ENCODE measurements at places on chromosomes 5 and 9.
A peak's percentile ranks its signal among the peaks of the same experiment; 100 is the strongest.

- no peak for DNase-seq
Measured at GRCh38 chr9:130980526-130980925, 28.4 kb upstream of the LAMC3 start.

DNA sequence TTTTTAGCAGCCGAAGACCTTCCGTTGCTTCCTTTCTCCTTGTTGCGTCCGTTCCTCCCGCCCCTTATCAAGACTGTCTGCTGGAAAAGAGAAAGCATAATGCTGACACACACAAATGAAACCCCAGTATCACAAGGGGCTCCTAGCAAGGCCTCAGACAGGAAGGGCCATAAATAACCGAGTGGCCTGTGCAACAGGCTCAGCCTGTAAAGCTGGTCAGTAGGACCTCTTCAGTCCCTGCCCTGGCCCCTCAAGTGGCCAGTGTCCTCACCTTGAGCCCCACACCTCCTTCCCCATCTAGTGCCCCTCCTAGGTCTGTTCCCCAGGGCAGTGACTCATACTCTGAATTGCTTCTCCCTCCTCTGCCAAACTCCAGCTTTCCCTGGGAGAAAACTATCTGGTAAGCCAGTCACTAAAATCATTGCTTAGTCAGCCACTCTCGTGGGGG, 174.6 kb upstream of the IL12B start:
- peak; percentile 33 for DNase-seq

DNA sequence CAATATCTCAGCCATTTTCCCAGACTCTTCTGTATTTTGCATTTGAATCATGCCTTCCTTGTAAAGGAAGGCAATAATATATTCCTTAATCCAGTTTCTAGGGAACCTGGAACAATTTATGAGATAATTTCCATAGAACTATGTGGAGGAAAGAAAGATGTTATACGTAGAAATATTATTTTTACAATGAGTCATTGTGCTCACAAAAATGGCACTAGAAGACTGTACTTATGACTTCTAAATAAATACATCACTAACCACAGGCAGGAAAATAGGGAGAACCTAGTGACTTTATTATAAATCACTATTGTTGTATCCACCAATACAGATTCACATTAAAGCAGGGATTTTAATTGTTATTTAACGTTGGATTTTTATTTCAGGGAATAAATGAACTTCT, 87.6 kb downstream of the FBXO38 start:
- no peak for DNase-seq

GRCh38 chr5:123992641-123993040, 480.7 kb downstream of the CSNK1G3 start:
- DNase-seq = no peak

DNA sequence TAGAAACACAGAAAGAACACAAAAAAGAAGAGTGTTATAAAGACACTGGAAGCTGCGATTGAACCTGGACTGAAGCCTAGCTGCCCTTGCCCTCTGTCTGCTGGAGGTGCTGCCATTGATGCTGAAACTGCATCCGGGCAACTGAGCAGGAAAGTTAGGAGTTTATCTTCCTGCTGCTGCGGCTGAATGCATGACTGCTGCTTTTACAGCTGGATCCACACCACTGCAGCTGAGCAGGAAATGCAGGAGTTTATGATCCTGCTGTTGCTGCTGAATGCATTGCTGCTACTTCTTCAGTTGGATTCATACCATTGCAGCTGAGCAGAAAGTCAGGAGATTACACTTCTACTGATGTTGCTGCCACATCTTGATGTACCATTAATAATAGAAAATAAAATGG, 21.8 kb upstream of the JAKMIP2 start:
- no peak for DNase-seq

GRCh38 chr5:31492869-31493268, 39.0 kb downstream of the DROSHA start:
- no peak for DNase-seq

DNA sequence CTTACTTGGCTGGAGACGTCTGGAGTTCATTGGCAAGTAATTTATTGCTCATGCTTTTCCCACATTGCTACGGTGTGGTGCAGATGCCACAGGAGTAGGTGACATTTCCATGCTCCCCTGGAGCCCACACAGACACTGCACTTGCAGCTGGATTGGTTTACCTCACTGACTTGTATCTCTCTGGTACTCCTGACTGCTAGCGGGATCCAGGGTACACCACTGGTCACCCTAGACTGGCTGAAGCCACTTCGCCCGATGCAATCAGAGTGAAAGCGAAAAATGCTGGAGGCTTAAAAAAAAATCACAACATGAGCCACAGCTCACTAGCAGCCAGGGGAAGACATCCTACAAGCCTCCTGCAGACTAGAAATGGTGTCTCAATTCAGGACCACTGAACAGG, 32.6 kb upstream of the SLIT3 start:
- DNase-seq = no peak

GRCh38 chr9:137254624-137255447, at the start of gene NELFB:
TSS of gene NELFB (plus strand) at chr9:137255327.
- DNase-seq = peak; percentile 95

DNA sequence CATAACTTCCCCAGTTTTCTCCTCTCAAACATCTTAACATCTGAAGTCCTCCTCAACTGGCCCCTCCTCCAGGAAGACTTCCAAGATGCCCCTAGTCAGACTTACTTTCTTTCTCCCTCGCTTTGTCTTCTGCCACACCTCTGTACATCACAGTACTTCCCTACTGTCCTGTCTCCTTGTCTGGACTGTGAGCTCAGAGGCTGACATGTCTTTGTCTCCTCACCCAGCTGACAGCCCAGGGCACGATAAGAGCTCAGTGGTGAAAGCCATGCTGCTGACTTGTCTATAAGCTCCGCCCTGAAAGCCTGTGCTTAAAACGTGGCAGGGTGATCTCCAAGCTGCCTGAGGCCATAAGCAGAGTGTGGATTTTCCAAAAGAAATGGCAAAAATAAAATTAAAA, 33.0 kb upstream of the SLC25A51 start:
- DNase-seq = peak; percentile 50

DNA sequence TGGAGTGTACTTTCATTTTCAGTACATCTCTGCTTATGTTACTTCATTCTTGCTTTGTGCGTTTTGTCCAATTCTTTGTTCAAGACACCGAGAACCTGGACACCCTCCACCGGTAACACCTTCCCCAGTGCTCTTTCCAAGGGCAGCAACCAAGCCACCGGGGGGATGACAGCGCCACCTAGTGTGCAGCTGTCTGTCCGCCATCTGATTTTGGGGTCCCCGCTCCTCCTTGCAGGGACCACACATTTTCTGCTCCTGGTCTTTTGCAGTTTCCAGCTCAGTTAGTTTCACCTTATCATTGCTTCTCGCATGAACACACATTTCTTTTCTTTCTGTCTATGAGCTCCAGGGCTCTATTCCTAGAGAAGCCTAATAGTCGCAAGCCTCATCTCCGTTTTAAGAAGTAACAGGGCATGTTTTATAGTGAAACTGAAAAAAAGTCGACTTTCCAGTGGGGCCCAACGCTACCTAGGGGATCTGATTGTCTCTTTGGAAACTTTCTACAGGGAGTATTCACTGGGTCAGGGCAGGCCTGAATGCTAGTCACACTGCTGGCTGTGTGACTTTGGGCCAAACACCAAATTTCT, 152.1 kb downstream of the FSTL4 start:
- DNase-seq = no peak

DNA sequence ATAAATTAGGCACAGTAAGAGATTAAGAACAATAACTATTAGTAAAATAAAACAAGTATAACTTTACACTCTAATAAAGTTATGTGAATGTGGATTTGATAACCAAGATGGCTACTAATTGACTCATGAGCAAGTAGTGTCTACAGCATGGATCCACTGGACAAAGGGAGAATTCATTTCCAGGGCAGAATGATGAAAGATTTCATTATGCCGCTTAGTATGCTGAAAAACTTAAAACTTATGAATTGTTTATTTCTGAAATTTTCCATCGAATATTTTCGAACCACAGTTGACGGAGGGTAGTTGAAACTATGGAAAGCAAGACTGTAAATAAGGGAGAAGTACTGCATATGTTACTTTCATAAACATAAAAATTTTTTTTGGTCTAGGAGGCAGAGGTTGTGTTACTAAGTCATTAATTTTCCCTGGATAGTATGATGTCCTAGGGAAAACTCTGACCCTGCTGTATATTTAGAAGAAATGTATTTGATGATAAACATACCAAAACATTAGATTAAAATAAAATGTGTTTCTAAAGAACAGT, 24.9 kb upstream of the TARS1 start:
- DNase-seq = no peak

- DNase-seq = no peak
Measured at GRCh38 chr5:45622365-45622764, 73.8 kb downstream of the HCN1 start.

DNA sequence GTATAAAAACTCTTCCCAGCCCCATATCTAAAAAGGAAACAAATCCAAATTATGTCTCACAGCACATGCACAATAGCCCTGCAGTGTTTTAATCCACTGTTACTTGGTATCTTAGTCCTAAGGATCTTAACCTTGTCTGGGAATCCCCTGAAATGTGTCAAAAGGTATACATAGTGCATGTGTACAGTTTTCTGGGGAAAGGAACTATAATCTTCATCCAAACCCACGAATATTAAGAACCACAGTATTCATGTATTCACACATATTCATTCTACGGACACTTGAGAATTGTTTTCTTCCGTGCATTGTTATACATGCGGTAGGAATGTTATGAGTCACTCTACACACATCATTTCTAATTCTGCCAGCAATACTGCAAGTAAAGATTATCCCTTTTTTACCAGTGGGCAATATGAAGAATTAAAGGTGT, 47.8 kb upstream of the SNX2 start:
- no peak for DNase-seq

GRCh38 chr5:14242871-14243383, 99.8 kb downstream of the TRIO start:
- no peak for DNase-seq

GRCh38 chr9:127786773-127787104, 905 bp downstream of the CDK9 start:
- DNase-seq = no peak

GRCh38 chr5:179217956-179218942, 127.0 kb downstream of the ADAMTS2 start:
- no peak for DNase-seq

GRCh38 chr5:179487145-179487544, 63.2 kb upstream of the RUFY1 start:
- DNase-seq = no peak

DNA sequence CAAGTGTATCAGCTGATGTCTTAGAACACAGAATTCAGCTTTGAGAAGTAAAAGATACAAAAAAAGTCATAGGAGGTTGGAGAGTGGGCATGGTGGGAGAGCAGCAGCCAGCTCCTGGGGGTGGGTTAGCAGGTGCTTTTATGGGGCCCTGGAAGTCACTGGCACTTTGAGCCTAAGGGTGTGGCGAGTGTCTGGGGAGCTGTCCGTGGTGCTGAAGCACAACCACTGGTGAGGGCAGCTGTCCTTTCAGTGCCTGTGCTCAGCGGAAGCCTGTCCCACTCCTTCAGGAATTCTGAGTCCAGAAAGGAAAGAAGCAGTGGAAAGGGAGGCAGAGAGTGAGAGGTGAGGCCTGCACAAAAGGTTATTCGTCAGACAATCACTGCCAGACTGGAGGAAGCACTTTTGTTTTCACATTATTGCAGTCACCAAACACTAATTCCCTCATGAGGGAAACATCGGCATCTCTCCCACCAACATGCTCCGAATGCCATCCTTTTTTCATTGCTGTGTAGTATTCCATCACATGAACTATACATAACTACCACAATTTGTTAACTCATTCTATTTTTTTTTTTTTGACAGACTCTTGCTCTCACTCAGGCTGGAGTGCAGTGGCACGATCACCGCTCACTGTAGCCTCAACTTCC, 59.4 kb upstream of the RAPGEF1 start:
- DNase-seq = peak; percentile 64

GRCh38 chr5:86986837-86987236, 280.8 kb upstream of the RASA1 start:
- no peak for DNase-seq

DNA sequence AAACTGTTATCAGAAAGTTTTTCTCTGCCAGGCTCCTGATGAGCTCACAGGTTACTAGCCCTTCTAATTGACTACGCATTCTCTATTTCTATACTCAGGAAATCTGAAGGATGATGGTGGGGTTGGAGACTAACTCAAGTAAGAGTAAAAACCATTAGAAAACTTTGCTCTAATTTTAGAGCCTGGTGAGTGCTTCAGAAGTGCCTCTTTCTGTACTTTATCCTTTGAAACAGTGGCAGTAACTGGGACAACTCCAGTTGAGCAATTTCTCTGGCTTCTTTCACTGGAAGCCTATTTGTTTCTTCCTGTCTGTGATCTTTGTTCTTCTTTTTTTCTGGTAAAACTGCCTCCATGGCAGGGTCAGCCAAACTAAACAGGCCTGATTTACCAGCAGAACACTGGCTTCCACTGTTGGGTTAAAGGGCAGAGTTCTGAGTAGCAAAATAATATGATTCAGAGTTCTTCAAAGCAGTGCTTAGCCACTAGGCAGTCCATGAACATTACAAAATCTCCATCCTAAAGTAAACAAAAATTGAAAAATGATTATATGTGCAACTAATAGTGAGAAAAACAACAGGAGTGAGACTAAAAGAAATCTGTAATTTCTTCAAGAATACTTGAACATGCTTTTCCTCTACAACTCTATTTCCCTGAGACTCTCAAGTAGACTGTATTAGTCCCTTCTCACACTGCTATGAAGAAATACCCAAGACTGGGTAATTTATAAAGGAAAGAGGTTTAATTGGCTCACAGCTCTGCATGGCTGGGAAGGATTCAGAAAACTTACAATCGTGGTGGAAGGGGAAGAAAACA, 79.8 kb downstream of the MROH2B start:
- peak; percentile 46 for DNase-seq

DNA sequence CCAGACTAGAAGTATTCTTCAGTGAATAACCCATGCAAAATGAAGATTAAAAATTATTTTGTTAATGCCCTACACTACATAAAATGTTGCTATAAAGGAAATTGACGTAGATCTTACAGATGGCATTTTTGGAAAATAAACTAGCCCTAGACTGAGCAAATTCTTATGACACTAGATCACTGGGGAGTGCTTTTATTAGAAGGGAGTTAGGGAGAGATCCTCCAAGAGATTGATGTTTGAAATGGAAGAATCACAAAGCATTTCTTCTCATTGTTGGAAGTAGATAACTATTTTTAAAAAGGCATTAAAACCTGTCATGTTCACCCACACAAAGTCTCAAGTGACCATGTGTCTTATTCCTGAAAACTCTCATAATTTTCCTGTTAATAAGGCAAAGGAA, 351.1 kb upstream of the TLE4 start:
- no peak for DNase-seq

Measured in heart left ventricle (tissue), 16 donors.